ENCODE measurements at places on chromosomes 11 and 22.

- DNase-seq = no peak
These were observed 39.5 kb upstream of the EP300 start for GRCh38 chr22:41052661-41053490.

GRCh38 chr11:24005202-24005876, 491.5 kb upstream of the LUZP2 start:
- no peak for DNase-seq

GRCh38 chr11:116729501-116730240, 43.1 kb downstream of the BUD13 start:
- no peak for DNase-seq

- peak; percentile 56 for DNase-seq
These were observed 17.9 kb downstream of the KCNE3 start for GRCh38 chr11:74449369-74449931.

DNA sequence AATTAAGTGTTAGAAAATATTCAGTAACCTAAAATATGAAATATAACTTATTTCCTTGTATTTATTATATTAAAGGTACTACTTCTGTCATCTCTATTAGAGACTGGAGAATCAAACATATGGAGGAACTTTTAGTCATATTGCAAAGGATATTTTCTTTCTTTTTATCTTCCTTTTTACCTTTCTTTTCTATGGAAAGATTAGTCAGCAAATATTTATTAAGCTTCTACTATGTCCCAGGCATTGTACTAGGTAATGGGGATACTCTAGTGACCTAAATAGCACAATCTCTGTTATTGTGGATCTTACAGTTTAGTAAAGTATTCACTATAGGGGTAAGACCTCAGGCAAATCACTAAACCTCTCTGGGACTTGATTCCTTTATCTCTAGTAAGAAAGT, 18.3 kb downstream of the SIK2 start:
- DNase-seq = no peak

DNA sequence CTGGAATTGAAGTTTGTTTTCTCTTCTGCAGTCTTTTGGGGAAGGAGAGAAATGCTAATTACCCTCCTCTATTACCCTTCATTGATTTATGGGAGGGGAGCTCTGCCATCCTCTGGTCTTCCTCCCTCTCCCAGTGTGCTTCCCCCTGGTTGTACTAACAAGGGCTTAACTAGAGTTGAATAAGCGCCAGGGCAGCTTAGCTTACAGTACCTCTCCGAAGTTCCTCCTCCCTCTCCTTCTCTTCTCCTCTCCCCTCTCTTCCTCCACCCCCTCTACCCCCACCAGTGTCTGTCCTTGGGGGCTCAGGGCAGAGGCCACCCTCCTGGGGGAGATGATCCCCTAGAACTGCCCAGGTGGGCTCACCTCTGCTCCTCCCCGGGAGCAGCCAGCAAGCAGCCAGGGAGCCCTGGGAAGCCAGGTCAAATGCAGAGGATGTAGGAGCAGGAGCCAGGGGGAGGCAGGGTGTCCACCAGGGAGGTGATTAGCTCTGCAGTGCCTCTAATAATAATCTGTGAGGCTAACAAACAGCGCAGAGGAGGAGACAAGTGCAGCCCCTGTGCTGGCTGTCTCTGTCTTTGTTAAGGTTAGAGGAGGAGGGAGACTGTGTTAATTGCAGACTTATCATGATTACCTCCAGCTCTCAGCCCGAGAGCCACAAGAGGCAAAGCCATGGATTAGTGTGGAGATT, 191.6 kb upstream of the CADM1 start:
- DNase-seq = no peak

GRCh38 chr22:24695561-24696511, 78.7 kb downstream of the PIWIL3 start:
- no peak for DNase-seq

Measured in central memory CD4-positive, alpha-beta T cell (primary cell).